ENCODE measurements at places on chromosomes 2 and 18. TPM values are rescaled to one million over a fixed set of nuclear protein-coding genes. Genes with fewer than 3 reads are reported as not detected.

Gene DYNC1I2
- total RNA-seq, result 62.9 TPM

Gene ERICH2
- total RNA-seq, result 3.1 TPM

Gene TEX44
- not detected for total RNA-seq

Gene IL36A
- not detected for total RNA-seq

Gene ANO7
- total RNA-seq, result 4.1 TPM

Gene AMER3
- 0.79 TPM for total RNA-seq

Gene UXS1
- 71.5 TPM for total RNA-seq

Gene EMILIN1
- 0.30 TPM for total RNA-seq

Gene FSHR
- total RNA-seq, result 1.0 TPM

Gene ARMC9
- total RNA-seq, result 3.3 TPM

Gene CFAP65
- total RNA-seq, result 0.34 TPM

Gene TANK
- 42.7 TPM for total RNA-seq

GRCh38 chr2:104332731-104333130 lies 521.2 kb upstream of the POU3F3 start:
- peak; percentile 51 for DNase-seq

DNA sequence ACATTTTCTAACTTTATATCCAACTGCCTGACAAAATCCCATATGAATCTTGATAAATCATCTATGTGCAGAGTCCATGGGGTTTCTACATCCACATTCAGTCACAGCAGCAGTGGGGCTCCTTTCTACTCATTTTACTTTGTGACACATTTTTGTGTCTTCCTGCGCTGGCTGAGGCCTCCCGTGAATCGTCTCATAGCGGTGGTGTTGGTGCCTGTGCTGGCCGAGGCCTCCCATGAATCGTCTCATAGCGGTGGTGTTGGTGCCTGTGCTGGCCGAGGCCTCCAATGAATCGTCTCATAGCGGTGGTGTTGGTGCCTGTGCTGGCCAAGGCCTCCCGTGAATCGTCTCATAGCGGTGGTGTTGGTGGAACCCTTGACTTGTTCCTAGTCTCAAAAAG lies 17.0 kb downstream of the SNED1 start:
- DNase-seq, result no peak

DNA sequence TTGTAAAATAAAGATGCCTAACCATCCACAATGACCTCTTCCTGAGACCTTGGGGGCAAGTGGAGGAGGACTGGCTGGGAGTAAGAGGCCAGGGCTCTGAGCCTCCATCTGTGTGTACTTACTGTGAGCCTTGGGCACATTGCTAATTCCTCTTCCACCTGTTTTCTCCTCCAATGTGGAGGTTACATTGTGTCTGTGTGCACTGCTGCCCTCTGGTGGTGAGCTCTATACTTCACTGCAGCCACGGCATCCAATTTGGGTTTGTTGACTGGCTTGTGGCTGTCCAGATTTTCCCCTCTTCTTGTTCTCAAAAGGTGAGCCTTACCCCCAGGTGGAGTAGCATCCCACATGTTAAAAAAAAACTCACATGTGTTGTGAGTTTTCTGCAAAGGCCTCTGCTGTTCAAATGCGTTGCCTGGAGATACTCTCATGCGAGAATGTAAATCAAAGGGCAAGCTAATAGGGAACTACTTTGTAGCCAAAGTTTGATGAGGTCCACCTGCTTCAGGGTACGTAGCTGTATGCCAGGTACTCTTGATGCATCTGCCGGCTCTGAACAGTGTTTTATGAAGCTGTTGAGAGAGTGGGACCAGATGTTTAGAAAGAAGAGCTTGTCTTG lies 80.8 kb downstream of the APOB start:
- DNase-seq, result peak; percentile 80

GRCh38 chr2:15566912-15567311 lies 5.8 kb upstream of the NBAS start:
- no peak for DNase-seq

DNA sequence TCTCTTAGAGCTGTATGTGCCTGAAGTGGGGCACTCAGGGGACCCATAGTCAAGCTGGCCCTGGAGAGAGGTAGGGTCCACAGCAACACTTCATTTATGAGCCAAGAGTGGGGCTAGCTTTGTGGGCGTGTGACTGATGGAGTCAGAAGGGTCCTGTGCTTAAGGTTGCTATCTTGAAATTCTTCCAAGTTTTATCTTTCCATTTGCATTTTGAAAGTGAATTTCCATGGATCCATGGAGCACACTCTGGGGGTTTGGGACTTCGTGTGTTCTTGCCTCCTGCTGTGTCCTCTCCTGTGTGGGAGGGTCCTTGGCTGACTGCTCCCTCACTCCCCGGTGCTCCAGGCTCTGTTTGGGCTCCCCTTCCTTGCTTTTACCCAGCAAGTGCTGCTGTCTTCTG lies 50.8 kb downstream of the FHOD3 start:
- DNase-seq, result no peak

DNA sequence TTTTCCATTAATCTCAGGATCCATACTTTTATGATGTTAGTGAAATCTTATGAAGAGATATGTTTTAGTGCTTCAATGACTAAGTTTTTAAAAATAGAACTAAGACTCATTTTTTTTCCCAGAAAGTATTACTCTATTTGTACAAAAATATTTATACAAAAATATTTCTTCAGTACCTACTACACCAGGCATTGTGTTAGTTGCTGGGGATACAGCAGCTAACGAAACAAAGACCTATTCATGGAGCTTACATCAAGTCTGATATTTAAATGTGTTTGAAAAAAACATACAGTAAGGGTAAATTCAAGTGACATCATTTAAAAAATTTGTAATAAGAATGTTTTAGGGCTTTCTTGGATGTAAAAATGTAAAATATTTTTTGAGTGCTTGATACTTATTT lies 11.6 kb downstream of the VAPA start:
- no peak for DNase-seq

- DNase-seq, result no peak
Observed at GRCh38 chr2:25009954-25010353, 31.9 kb upstream of the EFR3B start.

DNA sequence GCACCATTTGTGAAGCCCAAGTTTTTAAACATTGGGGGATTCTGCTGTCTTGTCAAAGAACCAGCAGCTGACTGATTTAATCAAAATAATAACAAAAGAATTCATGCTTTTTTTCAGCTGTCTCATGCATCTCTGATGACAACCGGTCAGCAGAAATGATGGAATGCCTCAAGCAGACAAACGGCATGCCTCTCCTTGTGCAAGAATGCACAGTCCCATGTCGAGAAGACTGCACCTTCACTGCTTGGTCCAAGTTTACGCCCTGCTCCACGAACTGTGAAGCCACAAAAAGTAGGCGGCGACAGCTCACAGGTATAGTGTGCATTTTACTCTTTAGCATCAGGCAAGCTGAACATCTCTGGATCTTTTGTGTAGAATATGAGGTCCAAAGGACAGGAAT lies 558.8 kb upstream of the HNMT start:
- DNase-seq, result no peak

- DNase-seq, result no peak
Observed at GRCh38 chr18:46167971-46168370, 63.8 kb downstream of the HAUS1 start.

DNA sequence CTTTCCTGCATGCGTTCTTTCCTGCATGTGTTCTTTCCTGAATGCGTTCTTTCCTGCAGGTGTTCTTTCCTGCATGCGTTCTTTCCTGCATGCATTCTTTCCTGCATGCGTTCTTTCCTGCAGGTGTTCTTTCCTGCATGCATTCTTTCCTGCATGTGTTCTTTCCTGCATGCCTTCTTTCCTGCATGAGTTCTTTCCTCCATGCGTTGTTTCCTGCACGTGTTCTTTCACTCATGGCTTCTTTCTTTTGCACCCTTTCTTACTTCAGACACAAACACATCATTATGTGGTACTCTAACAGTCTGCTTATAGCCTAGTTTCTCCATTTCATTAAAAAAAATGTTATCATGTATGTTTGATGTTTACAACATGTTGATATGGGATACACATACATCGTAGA lies 261.6 kb upstream of the PXDN start:
- DNase-seq, result no peak

DNA sequence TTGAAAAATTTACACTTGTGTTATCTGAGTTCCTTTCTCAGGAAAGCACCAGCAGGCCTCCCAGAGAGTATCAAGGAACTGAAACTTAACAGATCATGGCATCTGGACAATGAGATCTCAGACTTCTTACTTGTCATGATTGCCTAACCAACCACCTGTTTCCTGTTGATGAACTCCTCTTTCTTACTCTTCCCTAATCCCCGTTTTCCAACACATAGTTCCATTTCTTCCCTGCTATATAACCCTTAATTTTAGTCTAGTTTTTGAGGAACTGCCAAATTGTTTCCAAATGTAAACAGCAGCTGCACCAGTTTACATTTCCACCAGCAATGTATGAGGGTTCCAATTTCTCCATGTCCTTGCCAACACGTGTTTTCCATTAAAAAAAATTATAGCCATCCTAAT lies 6.1 kb upstream of the FAM171B start:
- DNase-seq, result no peak

GRCh38 chr2:26412091-26412673 lies 10.5 kb downstream of the DRC1 start:
- DNase-seq, result no peak

GRCh38 chr18:23207191-23207955 lies 72.1 kb downstream of the CABLES1 start:
- DNase-seq, result no peak

- DNase-seq, result no peak
Observed at GRCh38 chr18:55448420-55448819, 139.6 kb downstream of the TCF4 start.

DNA sequence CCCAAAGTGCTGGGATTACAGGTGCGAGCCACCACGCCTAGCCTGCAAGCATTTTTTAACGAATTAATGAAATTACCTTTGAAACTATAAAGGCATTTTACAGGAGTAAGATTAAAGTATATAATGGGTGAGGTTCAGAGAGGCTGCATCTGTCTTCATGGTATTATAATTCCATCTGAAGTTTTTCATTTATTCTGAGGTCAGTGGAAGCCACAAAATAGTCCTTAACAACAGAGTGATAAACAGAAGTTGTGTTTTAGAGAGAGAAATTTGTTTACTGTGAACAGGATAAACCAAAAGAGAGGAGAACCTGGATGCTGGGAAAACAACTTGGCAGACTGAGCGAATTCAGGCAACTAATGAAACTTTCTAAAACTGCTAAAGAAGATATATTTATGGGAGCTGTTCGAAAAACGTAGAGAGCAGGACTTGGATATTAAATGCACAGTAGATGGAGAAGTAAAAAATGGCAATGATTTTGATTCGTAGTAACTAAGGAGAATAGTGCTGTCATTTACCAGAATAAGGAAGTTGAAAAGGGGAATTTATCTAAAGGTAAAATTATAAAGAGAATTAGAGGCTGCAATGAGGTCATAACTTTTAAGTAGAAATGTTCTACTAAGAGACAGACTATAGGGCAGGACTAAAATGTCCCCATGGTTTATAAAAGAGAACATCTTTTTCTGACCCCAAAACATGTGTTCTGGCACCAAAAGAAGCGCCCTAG lies 37.9 kb upstream of the ITGA4 start:
- no peak for DNase-seq

DNA sequence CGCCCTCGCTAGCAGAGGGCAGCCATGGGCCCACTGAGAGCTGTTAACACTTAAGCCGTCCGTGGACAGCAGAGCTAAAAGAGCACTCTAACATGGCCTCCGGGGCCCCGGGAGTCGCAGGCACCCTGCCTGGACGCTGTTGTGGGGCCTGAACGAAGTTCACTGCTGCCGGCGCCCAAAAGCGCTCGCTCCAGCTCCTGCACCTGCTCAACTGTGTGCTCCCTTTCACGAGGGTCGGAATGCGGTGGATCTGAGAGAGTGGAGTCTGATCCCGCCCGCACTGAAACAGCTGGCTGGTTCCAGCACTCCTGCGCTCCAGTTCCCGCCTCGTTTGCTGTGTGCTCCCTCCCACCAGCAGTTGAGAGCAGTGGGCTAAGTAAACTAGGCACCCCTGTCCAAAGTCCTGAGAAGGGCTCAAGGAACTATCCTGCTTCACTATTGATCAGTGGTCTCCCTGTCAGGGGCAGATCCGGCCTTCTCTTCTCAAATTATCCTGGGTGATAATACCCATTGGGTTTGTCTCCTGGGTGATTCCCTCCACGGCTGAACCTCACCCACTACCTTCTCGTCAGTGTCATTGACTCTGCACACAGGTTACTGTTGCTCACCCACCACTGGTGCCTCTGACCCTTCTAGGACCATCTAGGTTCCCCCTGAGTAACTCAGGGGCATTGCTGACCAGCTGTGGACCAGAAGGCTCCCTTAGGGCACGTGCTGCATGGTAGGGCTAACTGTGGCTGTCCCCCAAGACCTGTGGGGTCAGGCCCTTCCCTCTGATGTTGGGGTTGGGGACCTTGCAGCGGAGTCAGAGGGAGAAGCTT lies 23.5 kb downstream of the B3GNT7 start:
- no peak for DNase-seq

DNA sequence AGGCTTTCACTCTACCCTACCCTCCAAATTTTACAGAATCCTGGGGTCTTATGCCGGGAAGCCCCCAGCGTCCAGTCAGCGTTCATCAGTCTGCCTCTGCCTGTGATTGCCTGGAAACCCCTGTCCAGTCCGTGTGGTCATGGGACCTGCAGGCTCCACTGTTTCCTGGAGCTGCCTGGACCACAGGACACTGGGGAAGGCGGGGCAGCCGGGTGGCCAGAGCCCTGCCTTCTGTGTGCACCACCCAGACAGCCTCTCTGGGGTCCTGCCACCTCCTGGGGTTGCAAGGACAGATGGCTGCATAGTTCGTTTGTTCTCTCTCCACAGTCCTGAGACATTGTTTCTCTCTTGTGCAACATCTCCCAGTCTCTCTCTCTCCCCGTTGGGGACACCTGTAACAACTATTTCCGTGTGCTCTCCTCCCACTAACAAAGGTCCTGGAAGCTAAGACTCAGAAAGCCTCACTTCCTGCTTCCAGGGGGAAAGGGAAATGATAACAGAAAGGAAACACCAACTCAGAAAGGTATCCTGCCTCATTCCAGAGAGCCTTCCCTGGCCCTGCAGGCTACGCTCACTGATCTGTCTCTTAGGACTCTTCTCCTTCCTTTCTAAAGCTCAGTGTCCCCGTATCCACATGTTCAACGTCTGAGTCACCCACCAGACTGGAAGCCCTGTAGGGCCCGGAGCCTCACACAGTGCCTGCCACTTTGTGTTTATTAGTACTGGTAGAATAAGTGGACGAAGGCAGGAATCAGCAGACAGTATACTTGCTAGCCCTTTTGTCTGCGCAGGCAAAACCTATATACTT lies 192.8 kb upstream of the RAB12 start:
- DNase-seq, result no peak

- DNase-seq, result no peak
Observed at GRCh38 chr2:883260-883802, 67.3 kb upstream of the SNTG2 start.

- no peak for DNase-seq
Observed at GRCh38 chr18:27226556-27227075, 41.5 kb upstream of the CHST9 start.

GRCh38 chr2:171432206-171432968 lies 1.4 kb downstream of the METTL8 start:
- no peak for DNase-seq

GRCh38 chr2:197706839-197707207 lies 1.7 kb downstream of the MARS2 start:
- DNase-seq, result no peak

- DNase-seq, result peak; percentile 68
Observed at GRCh38 chr2:10738192-10738591, 16.8 kb downstream of the ATP6V1C2 start.
